ENCODE measurements at places on chromosomes 3 and 15.

DNA sequence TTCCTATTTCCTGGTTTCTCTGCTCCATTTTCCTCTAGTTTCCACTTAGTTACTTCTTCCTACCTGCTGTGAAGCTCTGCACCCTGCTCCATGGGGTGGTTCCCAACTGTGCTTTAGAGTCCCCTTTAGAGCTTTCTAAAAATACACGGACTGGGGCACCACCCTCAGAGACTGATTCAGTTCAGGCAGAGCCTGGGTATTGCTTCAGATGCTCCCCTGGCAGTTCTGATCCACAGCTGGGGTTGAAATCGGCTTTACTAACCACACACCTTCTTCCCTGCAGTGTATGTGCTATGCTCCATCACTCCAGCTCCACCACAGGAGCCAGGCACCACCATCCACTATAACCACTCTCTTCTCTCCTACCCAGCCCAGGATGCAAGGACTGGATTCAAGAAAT lies 12.6 kb downstream of the ANP32A start:
- DNase-seq = no peak

DNA sequence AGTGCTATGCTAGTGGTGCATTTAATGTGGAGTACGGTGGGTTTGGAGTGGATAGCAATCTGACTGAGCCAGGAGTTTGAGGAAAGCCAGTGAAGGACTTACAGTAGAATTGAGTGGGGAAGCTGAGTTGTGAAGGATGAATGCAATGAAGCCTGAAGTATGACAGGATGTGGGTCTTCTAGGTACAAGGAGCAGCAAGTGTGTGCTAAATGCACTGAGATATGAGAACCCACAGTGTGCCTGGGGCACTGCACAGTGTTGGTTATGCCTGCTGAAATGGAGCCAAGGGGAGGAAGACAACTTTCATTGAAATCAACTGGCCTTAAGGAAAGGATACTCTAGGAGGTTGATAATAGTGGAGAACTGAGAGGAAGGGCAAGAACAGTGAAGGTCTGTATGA lies 105.5 kb upstream of the MRPL3 start:
- DNase-seq = no peak

DNA sequence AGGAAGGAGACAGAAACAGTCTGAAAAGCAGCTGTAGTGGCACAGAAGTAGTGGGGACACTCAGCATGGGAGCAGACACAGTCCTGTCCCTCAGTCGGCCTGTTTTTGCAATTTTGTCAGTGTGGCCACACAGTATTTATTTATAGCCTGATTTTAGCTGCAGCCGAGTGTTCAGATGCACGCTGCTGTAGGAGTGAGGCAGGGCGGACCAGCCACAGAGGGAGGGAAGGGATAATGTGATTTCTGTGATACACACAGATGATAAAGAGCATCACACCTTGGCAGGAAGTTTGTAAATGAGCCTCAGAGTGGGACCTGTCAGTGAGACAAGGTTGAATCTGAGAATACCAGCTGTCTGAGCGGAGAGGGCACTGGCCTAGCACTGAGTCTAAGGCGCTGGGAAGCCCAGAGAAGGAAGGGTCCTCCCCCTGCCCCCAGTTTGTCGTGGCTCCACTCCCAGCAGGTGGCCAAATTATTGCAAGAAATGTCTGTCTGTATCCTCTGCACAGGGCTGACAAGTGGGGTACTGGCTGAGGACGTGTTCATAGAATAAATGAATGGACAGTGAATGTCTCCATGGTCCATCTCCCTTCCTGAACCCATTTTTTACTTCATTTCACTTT lies 3.8 kb downstream of the PSTPIP1 start:
- DNase-seq = no peak

- DNase-seq = no peak
Measured at GRCh38 chr15:34109797-34110663, 8.1 kb downstream of the PGBD4 start.

- no peak for DNase-seq
Measured at GRCh38 chr3:71428841-71429596, 154.5 kb downstream of the FOXP1 start.

DNA sequence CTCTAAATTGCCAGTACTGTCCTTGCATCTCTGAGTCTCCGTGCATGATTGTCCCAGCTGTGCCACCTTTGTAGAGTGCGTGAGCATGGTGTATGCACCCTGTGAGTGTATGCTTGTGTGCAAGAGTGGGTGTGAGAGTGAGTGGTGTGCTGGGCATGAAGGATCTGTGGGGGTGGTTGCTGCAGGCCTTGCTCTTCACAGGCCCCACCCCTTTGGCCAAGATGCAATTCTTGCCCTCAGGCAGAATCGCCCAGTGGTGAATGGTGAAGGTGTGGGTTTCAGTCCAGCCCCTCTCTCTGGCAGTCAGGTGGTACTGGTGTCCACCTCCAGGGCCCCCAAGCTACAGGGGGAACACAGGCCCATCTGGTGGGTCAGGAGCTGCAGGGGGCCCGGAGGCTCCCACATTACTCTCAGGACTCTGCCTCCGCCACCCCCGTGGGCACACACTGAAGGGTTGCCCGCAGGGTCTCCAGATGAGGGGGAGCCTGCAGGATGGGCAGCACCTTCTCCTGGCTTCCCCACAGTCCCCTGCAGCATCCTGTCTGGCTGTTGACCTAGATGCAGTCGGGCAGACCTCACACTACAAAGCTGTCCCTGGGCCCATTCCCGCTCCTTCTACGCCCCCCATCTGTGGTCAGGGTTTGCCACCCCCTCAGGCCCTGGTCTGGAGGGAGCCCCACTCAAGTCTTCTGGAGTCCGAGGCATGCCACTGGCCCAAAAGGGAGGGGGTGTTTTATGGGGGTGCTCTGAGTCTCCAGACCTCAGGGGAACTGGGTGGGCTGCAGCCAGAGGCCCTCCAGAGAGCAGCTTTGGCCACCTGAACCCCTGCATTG lies 8.3 kb upstream of the ROPN1B start:
- DNase-seq = no peak

- no peak for DNase-seq
Measured at GRCh38 chr3:107956991-107957900, 133.6 kb downstream of the CD47 start.
